ENCODE measurements at places on chromosomes 4 and X.

DNA sequence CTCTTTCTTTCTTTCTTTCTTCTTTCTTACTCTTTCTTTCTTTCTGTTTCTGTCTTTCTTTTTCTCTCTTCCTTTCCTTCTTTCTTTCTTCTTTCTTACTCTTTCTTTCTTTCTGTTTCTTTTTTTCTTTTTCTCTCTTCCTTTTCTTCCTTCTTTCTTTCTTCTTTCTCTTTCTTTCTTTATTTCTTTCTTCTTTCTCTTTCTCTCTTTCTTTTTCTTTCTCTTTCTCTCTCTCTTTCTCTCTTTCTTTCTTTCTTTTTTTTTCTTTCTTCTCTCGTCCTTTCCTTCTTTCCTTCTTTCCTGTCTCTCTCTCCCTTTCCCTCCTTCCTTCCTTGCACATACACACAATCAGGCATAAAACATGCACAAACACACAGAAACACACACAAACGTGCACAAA lies 79.3 kb upstream of the SHOX start:
- no peak for DNase-seq

DNA sequence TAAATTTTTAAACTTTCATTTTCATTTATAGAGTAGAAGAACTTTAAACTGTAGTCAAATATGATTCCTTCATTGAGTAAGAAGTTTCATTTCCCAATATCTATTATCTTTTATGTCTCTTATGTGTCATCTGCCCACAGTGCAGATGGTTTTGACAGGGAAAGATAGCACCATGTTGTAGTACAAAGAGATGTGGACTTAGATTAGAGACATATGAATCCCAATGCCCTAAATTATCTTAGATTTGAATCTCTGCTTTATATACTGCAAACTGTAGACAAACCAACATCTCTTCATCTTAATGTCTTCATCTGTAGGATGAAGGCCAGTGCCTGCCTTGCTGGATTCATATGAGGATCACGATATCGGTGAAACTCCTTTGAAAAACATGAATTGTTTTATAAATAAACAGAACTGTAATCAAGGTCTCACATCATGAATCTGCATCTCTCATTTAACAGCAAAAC lies 217.5 kb downstream of the BANK1 start:
- no peak for DNase-seq

- no peak for DNase-seq
Observed at GRCh38 chrX:153074935-153075334, 2.7 kb downstream of the PNMA6A start.

- no peak for DNase-seq
Observed at GRCh38 chr4:176939445-176939844, 146.7 kb upstream of the VEGFC start.

- no peak for DNase-seq
Observed at GRCh38 chr4:147368948-147369347, 111.9 kb upstream of the EDNRA start.

GRCh38 chr4:168743601-168744000 lies 246.7 kb downstream of the PALLD start:
- no peak for DNase-seq

GRCh38 chr4:185171373-185172071 lies 28.5 kb downstream of the SLC25A4 start:
- DNase-seq = no peak

DNA sequence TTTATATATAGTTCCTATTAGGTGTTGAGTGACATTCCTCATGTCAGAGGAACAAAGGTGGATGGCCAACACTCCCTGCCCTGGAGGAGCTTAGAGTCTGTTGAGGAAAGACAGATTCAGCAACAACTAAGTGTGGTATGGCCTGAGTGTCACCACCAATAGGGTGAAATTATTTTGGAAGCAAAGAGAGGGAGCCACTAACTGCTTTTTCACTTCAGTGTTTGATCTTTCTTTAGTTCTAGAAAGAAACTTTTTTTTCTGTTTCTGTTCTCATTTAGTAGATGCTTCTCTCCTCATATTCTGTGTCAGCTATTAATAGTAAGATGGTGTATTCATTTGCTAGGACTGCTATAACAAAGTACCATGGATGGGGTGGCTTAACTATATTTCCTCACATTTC lies 81.5 kb downstream of the ARX start:
- no peak for DNase-seq

GRCh38 chr4:81397635-81398034 lies 74.1 kb downstream of the RASGEF1B start:
- DNase-seq = no peak

GRCh38 chr4:89099034-89099433 lies 12.3 kb upstream of the TIGD2 start:
- DNase-seq = no peak

DNA sequence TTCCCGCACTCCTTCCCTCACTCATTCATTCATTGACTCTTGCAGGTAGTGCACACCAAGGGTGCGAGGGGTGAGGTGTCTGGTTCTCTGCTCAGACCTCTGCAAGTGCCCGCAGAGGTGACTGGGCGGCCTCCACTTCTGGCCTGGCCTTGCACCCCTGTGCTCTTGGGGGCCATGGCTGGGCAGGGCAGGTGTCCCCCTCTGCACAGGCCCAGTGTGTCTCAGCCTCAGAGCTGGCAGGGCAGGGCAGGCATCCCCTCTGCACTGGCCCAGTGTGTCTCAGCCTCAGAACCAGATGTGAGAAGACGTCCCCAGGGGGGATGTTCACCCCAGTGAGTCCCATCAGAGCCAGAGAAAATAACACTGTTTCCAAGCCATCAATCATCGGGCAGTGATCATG lies 16.8 kb downstream of the CPZ start:
- no peak for DNase-seq

- no peak for DNase-seq
Observed at GRCh38 chrX:9724711-9725110, 40.9 kb downstream of the GPR143 start.

DNA sequence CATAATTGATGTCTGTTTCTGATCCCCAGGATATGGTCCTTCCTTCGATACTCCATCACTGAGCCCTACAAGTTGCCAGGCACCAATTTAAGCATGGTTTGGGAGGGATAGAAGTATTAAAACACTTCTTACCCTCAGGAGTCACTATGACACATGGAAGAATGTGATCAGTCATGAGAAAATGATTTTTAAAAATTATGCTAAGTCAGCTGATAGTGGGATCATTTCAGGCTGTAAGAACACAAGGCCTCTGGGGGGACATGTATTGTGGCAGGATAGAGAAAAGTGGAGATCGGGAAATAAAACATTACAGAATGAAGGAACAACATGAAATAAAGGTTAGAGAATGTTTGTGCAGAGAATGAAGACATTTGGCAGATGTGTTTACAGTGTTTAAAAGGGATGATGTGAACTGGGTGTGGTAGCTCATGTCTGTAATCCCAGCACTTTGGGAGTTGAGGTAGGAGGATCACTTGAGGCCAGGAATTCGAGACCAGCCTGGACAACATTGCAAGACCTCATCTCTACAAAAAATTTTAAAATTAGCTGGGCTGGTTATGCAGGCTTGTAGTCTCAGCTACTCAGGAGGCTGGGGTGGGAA lies 64.0 kb downstream of the ELOVL6 start:
- no peak for DNase-seq

- DNase-seq = no peak
Observed at GRCh38 chrX:66876776-66877175, 237.9 kb upstream of the EDA2R start.

DNA sequence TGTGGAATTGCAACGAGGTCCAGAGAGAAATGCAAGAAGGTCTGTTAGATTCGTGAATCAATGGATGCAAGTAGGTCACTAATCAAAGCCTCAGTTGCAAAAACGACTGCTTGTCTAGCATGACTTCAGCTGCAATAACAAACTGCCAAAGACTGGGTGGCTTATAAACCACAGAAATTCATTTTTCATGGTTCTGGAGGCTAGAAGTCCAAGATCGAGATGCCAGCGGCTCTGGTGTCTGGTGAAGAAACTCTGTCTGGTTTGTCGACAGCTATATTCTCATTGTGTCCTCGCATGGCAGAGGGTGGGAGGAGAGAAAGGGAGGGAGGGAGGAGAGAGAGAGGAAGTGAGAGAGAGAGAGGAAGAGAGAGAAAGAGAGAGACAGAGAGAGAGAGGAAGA lies 114.7 kb downstream of the MXRA5 start:
- no peak for DNase-seq

GRCh38 chr4:7838136-7838782 lies 101.4 kb downstream of the AFAP1 start:
- DNase-seq = no peak

DNA sequence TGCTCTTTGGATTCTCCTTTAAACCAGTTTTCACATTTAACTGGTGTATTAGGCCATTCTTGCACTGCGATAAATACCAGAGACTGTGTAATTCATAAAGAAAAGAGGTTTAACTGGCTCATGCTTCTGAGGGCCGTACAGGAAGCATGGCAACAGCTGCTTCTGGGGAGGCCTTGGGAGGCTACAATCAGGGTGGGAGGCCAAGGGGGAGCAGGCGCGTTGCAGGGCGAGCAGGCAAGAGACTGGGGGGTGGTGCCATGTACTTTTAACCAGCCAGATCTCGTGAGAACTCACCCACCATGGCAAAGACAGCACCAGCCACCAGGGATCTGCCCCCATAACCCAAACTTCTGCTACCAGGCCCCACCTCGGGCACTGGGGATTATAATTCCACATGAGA lies 38.1 kb downstream of the RNF212 start:
- DNase-seq = no peak

- DNase-seq = no peak
Observed at GRCh38 chr4:6740347-6740746, 24.4 kb downstream of the BLOC1S4 start.

DNA sequence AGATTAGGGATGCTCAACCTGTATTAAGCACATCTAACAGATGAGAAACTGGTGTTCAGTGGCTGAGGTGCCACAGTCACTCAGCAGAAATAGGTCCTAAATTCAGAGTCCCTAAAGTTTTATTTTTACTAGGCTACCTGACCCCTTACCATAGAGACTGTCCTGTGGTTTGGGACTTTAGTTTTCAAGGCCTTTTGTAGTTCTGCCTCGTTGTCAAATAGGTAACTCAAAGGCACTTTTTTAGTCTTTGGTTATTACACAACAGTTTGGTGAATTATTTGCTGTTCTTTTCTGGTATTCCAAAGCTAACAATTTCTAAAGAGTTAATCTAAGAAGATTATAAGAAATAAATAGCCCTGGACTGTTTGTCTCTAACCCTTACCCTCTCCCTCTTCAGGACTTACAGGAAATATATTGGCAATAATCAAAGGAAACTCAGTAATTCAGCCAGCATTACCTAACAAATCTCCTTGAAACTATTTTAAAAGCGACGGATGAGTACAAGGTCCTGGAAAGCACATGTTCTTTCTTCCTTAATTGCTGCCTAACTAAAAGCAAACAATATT lies 12.8 kb upstream of the SERTM2 start:
- no peak for DNase-seq

GRCh38 chrX:42732506-42732905 lies 45.5 kb downstream of the PPP1R2C start:
- DNase-seq = no peak

- DNase-seq = no peak
Observed at GRCh38 chr4:55330241-55330640, 15.8 kb upstream of the SRD5A3 start.

DNA sequence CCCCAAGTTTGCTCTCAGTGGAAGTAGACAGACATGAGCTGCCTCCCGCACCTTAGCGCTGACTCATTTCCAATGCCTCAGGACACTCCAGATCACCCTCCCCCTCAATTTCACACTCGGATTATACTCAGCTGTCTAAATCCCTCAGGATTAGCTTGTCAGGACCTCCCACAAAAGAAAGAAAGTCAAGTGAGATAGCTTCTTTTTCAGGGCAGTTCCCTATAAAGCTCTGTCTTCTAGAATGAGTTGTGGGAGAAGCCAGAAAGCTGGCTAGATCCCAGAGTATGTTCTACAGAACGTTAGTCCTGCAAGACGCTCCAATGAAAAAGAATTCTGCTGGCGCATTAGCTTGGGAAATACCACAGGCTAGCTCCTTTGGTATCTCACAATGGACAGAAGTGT lies 51.2 kb upstream of the MTNR1A start:
- no peak for DNase-seq

- DNase-seq = no peak
Observed at GRCh38 chrX:124369722-124370121, 23.4 kb downstream of the SH2D1A start.

DNA sequence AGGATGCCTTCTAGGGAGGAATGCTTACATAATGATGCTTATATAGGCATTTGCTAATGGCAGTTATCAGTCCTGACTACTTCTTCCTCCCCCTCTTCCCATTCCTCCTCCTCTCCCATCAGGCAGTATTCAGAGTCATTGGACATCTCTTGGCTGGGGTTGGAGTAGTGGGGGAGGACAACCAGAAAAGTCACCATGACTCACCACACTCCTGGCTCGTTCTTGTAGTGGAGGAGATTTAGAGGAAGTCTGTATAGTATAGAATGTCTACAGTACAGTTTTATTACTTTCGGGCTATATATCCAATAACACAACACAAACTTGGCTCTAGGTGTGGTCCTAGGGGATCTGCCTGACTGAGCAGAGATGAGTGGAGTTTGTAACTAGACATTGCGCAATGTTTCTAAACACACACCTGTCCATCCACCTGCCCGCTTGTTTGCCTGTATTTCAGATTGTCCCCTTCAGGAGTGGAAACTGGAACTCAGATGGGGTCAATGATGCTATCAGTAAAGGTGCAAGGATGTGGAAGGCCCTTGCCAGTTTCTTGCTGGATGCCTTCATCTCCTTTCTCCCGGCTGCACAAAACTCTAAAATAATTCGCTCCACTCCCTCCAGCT lies 27.9 kb upstream of the KIAA1210 start:
- DNase-seq = no peak

GRCh38 chrX:444305-444704 lies 57.6 kb upstream of the PPP2R3B start:
- DNase-seq = no peak

GRCh38 chr4:40888933-40889332 lies 139.2 kb downstream of the NSUN7 start:
- DNase-seq = no peak

GRCh38 chr4:15234116-15234855 lies 193.5 kb upstream of the C1QTNF7 start:
- no peak for DNase-seq

- DNase-seq = no peak
Observed at GRCh38 chr4:139905489-139905888, 239.9 kb downstream of the MGST2 start.

GRCh38 chrX:42900947-42901346 lies 123.0 kb upstream of the PPP1R2C start:
- DNase-seq = no peak

- DNase-seq = no peak
Observed at GRCh38 chr4:87469390-87469789, 47.0 kb downstream of the NUDT9 start.

DNA sequence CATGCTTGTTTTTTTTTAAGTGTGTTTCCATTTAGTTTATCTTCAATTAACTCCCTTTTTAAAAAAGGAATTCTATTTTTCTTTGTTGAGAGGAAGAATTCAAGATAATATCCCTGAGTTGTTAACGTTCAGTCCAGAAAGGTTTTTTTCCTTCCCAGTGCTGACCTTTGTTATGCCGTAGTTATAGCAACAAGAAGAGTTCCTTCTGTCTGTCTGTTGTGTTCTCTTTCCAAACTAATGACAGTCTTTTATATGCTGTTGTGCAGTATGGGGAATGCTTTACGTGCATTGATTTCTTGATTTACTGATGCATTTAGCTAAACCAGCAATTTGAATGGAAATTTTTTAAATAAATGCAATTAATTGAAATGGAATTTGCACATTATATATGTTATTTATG lies 6.6 kb upstream of the CXXC4 start:
- no peak for DNase-seq

Data from GM18507 (cell line).